ENCODE measurements at places on chromosomes 16 and 17.

DNA sequence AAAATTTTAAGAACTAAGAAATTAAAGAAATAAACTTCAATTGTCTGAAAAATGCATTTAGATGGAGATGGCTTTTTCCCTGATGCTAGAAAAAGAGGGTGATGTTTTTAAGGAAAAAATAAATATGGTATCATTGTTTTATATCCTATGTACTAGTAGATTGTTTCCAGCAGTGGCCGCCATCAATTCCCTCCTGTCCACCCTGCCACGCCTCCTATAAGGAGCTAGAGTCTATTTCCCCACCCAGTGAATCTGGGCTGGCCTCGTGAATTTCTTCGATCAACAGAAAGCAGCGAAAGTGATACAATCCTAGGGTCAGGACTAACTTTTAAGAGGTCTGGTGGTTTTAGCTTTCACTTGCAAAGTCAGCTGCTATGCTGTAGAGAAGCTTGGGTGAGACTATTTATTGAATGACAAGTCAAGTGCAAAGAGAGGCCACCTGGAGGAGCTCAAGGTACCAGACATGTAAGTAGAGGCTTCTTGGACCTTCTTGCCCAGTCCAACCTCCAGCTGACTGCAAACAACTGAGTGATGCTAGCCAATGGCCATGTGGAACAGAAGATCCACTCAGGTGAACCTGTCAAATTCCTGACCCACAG, 80.9 kb upstream of the MTMR4 start:
- no peak for DNase-seq

GRCh38 chr16:17261197-17261858, 209.4 kb downstream of the XYLT1 start:
- DNase-seq = no peak

GRCh38 chr16:13348416-13348815, 447.0 kb downstream of the SHISA9 start:
- DNase-seq = no peak

- peak; percentile 90 for DNase-seq
Observed at GRCh38 chr17:60766778-60767190, 89.1 kb downstream of the BCAS3 start.

DNA sequence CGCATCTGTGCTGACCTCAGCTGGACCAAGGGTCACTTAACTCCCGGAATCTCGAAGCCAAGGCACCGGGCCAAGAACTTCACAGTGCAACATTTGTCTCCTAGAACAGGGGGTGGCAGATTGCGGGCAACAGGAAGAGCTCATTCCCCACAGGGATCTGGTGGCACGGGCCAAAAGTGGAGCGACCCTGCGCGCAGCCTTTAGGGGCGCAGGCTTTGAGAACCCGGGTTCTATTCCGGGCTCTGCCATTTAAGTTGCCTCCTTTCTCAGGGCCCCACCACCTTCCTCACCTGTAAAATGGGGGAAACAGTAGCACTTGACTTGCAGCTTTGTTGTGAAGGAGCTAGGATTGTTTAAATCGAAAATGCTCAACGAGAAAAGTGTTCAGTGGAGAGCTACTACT, 651 bp downstream of the SHMT1 start:
- peak; percentile 45 for DNase-seq

DNA sequence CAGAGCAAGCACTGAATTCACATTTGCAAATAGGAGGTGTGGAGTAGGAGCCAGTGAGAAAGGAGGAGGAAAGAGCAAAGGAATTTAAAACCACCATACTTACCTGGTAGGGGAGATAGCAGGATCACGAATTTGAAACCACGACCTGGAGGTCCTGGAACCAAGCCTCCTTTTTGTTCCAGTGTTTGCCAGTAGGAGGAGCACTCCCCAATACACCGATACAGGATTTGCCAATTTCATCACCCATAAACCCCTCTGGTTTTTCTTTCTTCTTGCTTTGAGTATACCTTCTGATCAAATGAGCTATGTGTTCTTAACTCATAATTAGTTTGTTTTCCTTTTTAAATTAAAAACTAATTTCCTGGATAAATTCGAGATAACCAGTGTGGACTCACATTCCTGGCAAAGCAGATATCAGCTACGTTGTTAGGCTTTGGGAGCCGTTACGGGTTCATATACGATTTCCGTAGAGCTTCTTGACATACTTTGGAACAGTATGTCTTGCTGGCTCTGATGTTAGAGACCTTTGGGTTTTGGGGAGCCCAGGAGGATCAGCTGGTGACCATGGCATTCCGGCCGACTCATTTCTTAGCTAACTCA, 22.7 kb downstream of the BCO1 start:
- no peak for DNase-seq

DNA sequence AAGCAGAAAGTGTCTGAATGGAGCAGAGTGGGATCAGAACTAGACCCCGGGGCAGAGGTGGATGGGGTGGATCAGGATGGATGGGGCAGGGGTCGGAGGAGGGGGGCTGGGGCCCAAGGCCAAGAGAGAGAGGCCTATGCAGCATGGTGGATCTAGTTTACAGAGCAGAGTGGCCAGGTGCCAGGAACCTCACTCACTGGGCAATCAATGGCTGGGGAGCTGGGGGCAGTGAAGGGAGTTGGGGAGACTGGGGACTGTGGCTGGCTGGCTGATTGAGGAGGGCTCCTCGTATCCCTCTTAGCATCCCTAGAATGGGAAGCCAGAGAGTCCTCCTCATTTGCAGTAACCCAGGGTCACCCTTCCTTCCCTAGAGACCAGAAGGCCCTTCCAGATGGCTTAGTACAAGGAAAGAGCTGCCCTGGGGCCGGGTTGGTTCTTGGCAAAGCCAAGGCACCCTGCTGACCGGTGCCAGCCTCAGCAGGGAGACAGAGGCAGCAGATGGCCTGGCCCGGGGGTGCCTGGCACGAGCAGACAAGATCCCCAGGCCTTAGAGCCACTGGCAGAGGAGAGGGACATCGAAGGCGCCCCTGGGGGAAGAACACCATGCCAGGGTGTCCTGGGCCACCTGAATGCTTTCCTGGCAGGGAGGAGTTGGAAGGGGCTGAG, 36.8 kb downstream of the SRCIN1 start:
- DNase-seq = peak; percentile 99

GRCh38 chr16:85029981-85030401, 2.4 kb downstream of the KIAA0513 start:
- no peak for DNase-seq

DNA sequence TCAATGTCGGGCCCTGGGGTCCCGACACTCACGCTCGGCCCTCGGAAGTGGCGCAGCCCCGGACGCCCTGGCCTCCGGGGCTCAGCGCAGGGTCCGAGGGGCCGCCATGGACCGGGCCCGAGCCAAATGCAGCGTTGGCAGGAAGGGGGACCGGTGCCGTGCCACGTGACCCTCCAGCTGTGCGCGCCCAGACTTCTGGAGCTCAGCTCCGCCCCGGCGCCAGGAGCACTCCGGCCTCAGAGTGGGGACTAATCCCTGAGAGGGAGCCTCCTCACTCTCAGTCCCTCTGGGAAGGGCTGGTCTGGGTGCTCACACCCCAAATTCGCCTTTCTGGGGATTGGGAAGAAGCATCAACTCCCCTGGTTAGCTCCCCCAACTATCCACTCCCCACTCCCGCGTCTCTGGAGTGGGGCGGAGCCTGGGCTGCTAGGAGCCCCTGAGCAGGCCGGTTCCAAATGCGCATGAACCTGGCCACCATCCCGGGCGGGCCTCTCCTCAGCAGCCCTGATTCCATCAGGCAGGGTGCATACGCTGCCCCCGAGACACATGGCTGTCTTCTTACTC, at the start of gene B3GNT9:
TSS of gene B3GNT9 (minus strand) at position 166 of the 564 bp plus-strand sequence. CDS start 513 bp downstream, outside the sequence.
- DNase-seq = peak; percentile 69

- no peak for DNase-seq
Observed at GRCh38 chr17:9212376-9213302, 191.3 kb downstream of the NTN1 start.

- DNase-seq = no peak
Observed at GRCh38 chr16:25228372-25228771, 11.6 kb downstream of the AQP8 start.

- peak; percentile 55 for DNase-seq
Observed at GRCh38 chr17:66507982-66508760, 205.8 kb downstream of the PRKCA start.

GRCh38 chr16:11235703-11235991, 20.4 kb downstream of the SOCS1 start:
- DNase-seq = no peak

DNA sequence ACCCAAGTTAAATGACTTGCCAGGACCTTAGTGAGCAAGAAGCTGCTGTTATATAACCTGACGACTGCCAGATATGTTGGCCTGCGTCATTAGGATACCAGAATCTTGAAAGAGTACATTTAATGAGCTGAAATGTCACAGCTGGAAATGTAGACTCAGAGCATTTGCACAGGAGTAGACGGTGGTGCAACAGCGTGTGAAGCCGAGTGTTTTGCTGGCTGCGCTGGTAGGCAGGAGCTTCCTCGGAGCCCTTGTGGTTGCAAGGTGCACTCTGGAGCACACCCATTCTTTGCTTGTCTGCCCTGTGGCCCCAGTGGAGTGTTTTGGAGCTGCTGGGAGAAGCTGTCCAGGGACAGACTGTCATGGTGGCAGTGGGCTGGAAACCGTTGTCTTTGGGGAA, 79.3 kb downstream of the BANP start:
- DNase-seq = no peak

DNA sequence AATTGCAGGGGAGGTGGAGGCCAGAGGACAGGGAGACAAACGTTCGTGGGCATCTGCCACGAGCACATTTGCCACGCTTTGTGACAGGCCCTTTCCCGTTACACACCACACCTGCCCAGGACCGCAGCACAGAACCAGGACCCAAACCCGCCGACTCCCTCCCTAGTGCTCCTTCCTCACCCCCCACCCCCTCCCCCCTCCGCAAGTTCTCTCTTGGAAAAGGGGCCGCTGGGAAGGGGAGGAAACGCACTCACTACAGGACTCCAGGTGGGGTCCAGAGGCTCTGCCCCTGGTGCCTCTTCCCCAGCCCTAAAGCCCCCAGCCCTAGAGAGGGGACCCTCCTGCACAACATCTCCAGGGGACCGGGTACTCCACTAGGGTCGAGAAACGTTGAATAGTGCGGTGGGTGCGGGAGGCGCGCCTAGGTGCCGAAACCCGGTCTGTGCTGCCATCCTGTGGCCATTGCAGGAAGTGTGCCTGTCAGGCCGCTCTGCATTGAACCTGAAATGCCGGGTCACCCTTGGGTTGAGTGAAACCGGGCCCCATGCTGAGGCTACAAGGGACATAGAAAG, 21.9 kb upstream of the EIF1 start:
- DNase-seq = peak; percentile 88

- peak; percentile 72 for DNase-seq
Observed at GRCh38 chr16:69105501-69106361, at the start of gene HAS3. Gene HAS3 (plus strand): TSS chr16:69105653. CDS start chr16:69109396, 3,743 bp downstream.

DNA sequence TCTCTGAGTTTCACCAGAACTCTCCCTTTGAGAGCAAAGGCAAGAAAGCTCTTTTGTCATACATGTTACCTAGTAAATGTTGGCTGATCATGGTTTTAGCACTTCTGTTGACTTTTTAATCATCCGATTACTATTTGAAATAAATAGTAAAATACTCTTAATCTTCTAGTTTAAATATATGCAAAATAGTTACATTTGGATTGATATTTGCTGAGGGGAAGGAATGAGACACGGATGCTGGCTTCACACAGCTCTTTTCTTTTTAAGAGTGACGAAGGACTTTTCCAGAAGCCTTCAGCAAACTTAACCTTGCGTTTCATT, 9.4 kb downstream of the NFATC3 start:
- no peak for DNase-seq

DNA sequence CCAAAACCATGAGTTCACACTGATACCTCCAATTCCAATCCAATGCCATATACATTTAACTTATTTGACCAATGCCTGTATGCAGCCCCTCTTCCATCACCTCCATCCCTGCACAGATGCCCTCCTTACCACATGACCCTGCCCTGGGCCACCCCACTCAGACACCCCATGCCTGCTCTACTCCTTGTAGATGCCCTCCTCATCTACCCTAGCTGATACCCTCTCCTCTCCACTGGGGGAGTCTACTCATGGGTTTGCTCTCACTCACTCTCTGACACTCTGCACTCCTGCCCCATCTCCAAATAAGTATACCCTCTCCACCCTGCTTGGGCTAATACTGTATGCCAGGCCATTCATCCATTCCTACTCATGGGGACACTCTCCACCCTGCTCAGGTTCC, 16.0 kb upstream of the CMTM4 start:
- DNase-seq = no peak

DNA sequence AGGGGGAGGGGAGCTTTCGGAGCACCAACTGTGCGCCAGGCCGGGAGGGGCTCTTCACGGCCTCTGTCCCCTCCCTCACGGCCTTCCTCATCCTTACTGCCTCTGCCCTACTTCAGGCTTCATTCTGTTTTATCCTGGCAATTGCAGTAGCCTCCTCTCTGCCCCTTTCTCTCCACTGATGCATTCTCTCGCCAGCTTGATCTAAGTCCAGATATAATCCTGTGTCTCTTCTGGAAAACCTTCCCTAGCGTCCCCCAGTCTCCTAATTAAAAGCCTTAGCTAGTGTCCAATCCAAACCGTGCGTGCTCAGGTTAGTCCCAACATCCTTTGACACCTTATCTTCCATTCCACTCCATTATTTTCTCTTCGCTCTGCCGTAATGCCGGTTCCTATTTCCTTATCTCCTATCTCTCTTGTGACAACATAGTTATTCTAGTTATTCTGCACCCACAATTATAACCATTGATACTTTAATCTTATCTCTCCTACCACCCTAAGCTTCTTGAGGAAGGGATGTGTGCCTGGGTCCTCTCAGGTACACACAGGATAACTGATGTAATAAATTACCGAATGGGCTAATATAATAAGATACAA, 869 bp downstream of the ZNF48 start:
- DNase-seq = peak; percentile 65

DNA sequence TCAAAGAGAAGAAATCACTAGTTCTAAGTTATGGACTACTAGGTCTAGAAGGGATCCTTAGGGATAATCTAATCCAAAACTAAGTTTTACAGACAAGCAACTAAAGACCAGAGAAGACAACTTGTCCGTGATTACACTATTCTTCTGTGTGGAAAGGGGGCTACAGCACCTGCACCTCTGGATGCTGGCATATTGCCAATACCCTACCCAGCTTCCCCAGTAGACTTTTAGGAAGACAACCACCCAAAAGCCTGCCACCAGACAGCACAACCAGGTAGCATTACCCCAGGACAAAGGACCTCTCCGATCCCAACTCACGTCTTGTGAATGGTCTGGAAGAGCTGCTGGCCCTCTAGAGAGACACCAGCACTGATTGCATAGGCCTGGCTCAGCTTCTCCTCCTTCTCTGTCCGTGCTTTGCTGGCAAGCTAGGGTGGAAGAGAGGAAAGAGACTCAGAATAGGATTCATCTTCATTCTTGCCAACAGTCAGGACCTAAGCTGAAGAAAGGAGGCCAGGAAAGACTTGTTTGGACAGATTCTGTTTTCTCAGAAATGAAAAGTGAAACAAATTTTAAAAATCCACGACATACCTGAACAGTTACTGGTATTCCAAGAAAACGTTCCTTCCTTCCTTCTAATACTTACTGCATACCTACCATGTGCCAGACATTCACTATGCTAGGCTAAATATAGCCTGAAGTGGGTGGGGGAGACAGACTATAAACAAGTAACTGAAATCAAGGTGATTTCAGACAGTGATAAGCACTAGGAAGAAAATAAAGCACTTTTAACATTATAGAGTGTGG, 25.3 kb upstream of the TMEM101 start:
- DNase-seq = no peak

- DNase-seq = no peak
Observed at GRCh38 chr16:86931410-86931941, 353.1 kb downstream of the FOXL1 start.

- peak; percentile 84 for DNase-seq
Observed at GRCh38 chr16:30958175-30959079, 873 bp downstream of the SETD1A start.

Measured in NCI-H69 (cell line).